ENCODE measurements at places on chromosomes 5 and 9.

DNA sequence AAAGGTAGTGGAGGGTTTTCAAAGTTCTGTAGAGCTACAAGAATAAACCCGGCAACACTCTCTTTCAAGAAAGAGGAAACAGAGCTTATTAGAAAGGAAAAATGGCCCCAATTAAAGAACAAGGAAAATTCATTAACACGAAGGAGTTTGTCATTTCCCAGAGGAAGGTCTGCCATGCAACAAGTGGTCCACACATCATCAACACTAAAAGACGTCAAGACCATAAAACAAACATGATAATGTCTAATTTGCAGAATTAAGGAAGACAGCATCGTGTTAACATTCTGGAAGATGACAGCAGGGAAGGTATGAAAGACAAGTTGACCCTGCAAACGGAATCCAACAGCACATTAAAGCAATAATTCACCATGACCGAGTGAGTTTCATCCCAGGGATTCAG is 28.6 kb upstream of the NRARP start:
- DNase-seq: no peak

DNA sequence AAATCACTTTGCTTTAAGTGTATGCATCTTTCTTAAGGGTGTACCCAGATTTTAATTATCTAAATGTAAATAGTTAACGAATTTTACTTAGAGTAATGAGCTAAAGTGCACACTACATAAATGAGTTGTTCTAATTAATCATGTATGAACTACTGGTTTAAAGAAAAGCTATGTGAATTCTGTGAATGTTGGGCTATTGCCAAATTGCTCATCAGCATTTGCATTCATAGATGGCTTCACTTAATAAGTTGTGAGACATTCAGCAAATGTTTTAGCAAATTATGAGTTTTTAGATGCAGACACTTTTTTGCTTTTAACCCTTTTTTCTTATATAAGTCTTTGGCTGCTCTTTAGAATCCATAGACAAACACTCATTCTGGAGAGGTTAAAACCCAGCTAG is 175.7 kb downstream of the PBX3 start:
- no peak for DNase-seq

GRCh38 chr5:141392429-141393198 is at the start of gene PCDHGA8:
Gene PCDHGA8 (plus strand): TSS chr5:141392633. CDS start chr5:141392814, 181 bp downstream.
- DNase-seq: peak; percentile 32

- DNase-seq: no peak
Observed at GRCh38 chr9:130423272-130423671, 21.5 kb upstream of the ASS1 start.

DNA sequence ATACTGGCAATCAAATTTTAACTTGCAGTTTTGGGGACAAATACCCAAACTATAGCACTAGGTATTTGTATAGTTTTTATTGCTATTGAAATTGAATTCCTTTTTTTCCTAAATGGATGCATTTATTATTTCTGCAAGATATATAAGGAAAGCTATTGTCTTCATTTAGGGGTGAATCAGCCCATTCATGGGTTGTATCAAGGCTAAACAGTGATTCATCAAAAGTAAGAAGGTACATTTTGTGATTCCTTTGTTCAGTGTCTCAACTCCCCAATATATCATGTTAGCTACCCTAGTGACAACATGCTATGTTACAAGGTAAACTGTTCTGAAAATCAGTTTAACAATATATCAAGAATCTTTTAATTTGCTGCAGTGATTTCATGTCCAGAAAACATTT is 185.7 kb downstream of the PLK2 start:
- DNase-seq: peak; percentile 36

DNA sequence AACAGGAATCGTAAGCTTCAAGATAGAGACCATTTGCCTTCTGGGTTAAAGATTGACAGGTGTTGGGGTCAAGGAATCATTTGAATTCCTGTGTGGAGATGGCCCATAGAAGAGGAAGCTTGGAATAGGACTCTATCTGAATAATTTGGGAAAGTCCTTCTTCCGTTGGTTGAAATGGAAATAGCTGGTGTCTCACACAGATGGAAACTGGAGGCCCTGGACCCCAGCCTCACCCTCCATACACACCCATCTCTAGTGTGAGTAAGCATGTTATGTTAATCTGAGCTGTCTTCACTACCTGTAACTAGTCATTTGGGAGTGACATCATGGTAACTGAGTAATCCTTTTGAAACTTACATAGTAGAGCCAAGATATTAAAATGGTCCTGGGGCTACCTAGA is 184.4 kb downstream of the CD180 start:
- peak; percentile 71 for DNase-seq

DNA sequence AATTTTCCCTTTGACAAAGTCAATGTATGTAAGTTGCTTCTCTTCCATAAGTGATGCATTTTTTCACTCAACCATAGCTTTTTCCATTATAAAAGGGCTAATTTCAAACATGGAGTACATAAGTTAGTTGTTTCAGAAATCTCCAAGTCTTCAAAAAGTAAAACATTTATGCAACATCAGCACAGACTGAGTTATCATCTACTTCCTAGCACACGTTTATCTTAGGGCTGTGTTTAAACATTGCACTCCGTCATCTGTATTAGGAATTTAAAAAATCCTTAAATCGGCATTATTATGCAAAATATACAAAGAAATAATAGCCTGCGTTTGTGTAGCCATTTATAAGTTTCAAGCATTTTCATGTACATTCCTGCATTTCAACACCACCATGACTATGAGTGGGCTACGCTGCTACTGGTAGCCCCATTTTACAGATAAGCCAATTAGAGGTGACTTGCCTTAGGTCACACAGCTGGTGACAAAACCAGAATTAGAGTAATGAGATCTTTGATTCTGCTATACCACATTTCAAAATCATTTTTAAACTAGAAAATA is 43.4 kb downstream of the PTPN3 start:
- no peak for DNase-seq

GRCh38 chr9:127485995-127486394 is 34.7 kb downstream of the LRSAM1 start:
- DNase-seq: no peak

- peak; percentile 91 for DNase-seq
Observed at GRCh38 chr5:93789173-93790067, 48.0 kb upstream of the POU5F2 start.

DNA sequence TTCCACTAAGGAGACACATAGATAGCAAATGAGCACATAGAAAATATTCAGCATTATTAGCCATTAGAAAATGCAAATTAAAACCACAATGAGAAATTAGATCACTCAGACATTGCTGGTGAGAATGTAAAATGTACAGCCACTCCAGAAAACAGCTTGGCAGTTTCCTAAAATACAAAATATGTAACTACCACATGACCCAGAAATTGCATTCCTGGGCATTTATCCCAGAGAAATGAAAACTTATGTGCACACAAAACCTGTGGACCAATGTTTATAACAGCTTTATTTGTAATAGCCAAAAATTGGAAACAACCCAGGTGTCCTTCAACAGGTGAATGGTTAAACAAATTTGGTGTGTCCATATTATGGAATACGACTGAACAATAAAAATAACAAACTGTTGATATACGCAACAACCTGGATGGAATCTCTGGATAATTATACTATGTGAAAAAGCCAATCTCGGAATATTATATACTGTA is 34.8 kb upstream of the SHC3 start:
- DNase-seq: no peak

GRCh38 chr5:149267241-149267973 is 4.3 kb upstream of the AFAP1L1 start:
- DNase-seq: peak; percentile 12

- DNase-seq: no peak
Observed at GRCh38 chr5:177530638-177531037, 13.9 kb upstream of the DDX41 start.

- peak; percentile 98 for DNase-seq
Observed at GRCh38 chr5:93512799-93513198, 68.2 kb downstream of the NR2F1-AS1 start.

DNA sequence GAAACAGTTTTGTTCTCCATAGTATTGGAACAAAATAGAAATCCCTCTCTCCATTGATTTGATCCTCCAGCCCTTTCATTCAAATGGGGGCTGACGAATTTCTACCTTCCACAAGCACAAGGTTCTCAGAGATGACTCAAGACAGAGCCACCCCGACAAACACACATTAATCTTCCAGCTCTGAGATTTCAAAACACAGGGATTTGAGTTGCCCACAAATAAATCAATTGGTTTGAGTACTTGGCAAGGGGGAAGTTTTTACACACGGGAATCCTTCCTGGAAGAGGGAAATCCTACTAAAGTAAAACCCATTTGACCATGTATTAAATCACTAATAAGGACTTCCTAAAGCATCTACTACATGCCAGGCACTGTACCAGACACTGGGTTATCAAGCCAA is 5.4 kb downstream of the ADRA1B start:
- no peak for DNase-seq

DNA sequence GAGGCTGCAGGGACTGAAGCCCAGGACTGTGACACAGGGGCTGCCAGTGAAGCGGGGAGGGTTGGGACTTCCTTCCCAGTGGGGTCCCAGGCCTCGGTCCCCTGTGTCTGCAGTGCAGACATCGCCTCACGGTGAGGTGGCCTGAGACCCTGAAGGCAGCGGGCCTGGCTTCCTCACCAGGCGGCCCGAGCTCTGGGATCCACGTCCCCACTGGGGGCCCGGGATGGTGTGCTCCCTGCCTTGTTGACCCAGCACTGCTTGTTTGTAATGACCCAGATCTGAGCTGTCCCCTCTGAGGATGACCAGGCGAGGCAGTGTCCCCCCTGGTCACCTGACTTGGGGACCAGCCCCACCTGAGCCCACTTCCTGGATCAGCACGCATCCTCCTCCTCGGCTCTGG is 53.1 kb downstream of the COL5A1 start:
- no peak for DNase-seq

DNA sequence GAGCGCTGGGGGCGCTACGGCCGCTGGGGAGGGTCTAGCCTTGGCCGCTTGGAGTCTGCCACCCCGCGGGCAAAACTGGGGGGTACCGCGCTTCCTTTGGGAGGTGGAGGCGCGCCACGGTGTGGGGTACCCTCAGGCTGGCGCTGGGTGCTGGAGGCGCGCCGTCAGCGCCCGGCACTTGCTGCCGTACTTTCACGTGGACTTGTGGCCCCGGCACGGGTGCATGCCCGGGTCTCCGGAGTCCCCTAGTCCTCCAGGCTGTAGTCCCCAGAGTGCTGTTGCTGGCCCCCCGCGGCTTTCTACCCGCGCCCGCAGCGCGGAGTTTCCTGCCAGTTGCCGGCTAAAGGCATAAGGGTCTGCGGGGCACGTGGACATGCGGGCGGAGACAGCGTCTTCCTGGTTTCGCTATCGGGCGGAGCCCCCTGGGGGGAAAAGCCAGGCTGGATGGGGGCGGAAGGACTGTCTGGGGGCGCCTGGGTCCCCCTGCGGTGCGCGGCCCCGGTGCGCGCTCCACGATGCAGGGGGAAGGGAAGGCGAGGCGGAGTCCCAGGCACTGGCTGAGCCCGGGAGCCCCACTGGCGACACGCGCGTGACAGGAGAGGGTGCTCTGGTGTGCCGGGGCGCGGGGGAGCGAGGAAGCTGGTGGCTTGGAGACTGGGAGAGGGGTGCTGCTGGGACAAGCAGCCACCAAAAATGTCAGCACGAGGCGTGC is 666 bp downstream of the PPARGC1B start:
- DNase-seq: peak; percentile 53

GRCh38 chr9:216866-217265 is 2.2 kb downstream of the DOCK8 start:
- DNase-seq: no peak

- DNase-seq: no peak
Observed at GRCh38 chr9:85949586-85950335, 8.8 kb downstream of the NAA35 start.

GRCh38 chr5:5813441-5813840 is 391.0 kb downstream of the ICE1 start:
- DNase-seq: no peak

DNA sequence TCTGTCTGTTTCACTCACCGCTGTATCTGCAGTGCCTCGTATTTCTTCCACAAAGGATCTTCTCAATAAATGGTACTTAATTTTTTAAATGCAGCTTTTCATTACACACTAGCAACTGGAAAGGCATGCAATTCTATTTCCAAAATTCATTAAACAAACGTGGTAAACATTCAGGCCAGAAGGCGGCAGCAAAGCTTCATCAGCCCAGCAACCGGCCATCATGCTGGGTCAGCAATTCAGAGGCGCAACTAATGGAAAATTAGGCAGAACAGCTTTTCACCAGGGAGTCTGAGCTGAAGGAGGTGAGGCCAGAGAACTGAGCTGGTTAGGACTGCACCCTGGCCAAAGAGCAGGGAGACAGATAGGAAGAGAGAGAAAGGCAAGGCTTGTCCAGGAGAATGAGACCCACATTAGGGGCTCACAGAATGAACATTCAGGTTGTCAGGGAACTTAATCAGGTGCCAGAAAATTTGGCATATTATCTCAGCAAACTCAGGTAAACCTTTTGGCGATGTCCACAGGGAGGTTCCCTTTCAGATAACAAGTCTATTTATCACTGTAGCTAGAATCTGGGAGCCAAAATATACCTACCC is 17.7 kb upstream of the RNF180 start:
- DNase-seq: peak; percentile 51

DNA sequence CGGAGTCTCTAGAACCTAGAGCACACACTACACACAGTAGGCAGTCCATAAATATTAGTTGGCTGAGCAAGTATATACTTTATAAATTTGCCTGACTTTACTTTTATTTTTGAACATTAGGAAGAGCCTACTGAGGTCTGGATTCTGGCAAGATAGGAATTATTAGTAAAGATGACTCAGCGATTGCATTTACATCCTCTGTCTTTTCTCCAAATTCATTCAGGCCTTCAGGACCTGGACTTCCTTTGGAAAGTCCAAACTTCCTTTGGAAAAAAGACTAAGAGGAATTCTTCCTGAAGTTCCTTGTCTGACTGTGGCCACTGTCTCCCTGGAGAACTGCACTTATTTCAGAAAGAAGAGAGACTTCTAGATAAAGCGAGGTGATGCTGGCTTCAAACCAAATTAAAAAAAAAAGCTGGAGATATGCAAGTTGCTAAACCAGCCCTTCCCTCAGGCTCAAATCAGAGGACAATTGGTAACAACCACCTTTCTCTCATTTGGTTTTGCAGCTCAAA is 251.3 kb downstream of the GAS1 start:
- DNase-seq: peak; percentile 15

DNA sequence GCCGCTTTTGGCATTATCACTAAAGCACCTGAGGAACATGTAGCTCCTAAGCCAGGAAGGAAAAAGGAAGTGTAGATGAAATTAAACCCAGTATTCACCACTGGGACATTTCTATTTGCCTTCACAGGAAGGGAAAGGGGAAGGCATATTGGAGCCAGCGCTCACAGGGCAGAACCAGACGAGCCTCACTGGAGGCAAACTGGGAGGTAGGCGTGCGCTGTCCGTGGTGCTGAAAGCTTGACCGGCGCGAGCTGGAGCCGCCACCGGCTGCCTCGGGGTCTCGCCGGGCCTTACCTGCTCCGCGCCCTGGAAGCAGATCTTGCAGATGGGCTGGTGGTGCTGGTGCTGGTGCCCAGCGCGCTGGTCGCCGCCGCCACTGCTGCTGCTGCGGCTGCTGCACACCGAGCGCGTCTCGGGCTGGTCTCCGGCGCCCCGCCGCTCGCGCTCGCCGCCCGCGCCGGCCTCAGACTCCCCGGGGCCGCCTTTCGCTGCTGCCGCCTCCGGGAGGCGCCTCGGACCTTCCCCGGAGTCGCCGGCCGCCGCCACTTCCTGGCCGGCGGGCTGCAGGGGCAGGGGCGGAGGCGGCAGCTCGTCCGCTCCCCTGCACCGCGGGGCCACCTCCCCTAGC is 732 bp downstream of the MARCHF11 start:
- DNase-seq: peak; percentile 45

- DNase-seq: no peak
Observed at GRCh38 chr9:86868616-86869015, 78.7 kb downstream of the GAS1 start.

GRCh38 chr9:38141746-38142591 is 72.9 kb upstream of the SHB start:
- peak; percentile 85 for DNase-seq

Data from ELR (cell line).